ENCODE measurements at places on chromosomes 2 and 18.

DNA sequence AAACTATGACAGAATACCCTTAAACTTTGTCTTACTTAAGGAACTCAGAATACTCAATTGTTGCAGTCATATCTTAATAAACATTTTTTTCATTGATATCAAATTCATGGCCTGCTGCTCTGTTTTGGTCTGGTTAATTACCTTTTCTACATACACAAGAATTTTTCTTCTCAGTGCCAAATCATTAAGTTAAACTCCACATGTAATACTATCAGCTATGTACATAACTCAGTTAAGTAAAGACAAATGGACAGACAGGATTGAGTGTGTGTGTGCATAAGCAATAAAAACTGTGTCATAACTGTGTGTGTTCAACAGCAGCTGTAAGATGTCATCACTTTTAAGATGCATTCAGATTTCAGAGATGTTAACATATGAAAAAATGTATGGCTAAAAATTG is 34.4 kb downstream of the VRK2 start:
- no peak for DNase-seq

- no peak for DNase-seq
These were observed 377.1 kb downstream of the TNS1 start for GRCh38 chr2:217625557-217626169.

GRCh38 chr2:2086914-2087313 is 244.2 kb downstream of the MYT1L start:
- DNase-seq: no peak

GRCh38 chr18:31497836-31498573 is at the start of gene DSG2:
DSG2 (plus strand) TSS chr18:31498177; CDS start chr18:31498252, 75 bp downstream.
- peak; percentile 50 for DNase-seq

DNA sequence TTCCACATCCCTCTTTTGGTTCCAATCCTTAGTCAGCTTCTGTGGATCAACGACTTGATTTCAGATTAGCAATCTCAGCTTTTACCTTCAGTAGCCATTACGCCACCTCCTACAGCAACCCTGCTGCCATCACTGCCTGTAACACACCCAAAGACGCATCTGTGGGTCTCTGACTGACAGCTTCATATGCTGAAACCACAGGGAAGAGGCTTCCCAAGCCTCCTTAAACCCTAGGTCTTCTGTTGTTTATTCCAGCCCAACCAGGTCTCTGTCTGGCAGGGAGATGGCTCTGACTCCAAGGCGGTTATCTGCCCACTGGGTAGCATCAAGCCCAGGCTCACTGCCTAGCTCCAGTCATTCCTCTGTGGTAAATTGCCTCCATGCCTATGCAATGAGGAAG is 28.6 kb upstream of the TRIB2 start:
- DNase-seq: no peak

GRCh38 chr2:175309799-175310198 is 128.3 kb upstream of the ATP5MC3 start:
- DNase-seq: peak; percentile 10

GRCh38 chr18:63843008-63843407 is 44.5 kb upstream of the SERPINB2 start:
- no peak for DNase-seq

DNA sequence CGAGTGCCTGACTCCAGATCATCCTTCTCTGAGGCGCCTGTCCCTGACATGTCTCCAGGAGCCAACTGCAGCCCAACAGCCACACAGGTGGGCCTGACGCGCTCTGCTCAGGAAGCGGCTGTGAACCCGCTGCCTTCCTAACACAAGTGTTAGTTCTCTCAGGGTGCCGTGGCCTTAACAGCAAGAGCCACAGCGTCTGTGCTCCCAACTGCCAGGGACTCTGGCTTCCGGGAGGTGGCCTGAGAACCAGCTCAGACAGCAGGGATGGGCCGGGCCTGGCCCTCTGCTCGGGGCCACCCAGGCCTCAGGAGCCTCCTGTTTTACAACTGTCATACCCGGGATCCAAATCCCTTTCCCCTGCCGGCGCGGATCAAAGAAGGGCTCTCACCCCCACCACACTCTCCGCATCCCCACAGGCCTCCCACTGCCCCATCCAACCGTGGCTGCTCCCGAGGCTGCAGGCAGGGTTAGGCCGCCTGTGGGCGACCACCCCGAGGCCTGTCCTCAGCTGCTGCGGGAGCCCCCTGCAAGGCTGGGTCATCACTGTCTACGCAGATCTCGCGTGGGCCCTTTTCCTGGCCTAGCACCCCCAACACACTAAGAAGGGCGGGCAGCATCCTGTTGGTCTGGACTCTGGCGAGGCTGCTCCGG is 114.2 kb upstream of the ZNF236 start:
- no peak for DNase-seq

- DNase-seq: peak; percentile 39
These were observed 602 bp downstream of the SNX17 start for GRCh38 chr2:27370816-27371620.

GRCh38 chr2:109280804-109281203 is 151.8 kb downstream of the SH3RF3 start:
- DNase-seq: no peak

DNA sequence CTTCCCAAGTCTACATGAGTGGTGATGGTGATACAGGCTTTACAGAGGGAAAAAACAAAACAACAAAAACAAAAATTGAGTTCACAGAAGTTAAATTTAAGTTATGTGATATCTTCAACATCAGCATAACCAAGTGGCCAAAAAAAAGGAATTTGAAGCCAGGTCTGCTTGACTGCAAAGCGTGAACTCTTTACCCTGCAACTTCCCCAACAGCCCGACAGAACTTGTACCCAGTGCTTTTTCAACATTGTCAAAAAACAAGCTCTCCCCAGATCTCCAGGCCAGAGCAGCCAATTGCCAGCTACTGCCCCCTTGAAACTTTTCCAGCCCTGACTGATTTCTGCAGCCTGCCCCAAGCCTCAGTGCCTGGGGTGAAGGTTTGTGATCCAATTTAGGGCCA is 76.7 kb downstream of the RNF144A start:
- DNase-seq: no peak

- no peak for DNase-seq
These were observed 263.2 kb upstream of the CDH7 start for GRCh38 chr18:65487569-65487968.

DNA sequence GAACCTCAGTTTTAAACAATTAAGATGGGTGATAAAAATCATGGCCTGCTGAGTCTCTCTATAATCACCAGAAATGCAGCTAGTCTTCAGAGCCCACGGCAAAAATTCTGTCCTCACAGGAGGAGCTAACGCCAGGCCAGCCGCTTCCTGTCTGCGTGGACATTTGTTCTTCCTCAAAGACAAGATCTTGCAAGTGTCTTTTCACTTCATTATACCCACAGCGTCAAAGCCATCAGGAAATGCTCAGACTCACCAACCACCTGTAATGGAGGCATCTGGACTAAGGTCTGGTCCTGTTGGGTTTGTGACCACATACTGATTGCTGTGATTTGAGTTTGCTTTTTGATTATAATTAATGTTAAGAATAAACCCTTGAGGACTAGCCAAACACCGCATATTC is 473.8 kb upstream of the MC4R start:
- DNase-seq: no peak

GRCh38 chr2:48527226-48527885 is 2.6 kb upstream of the STON1 start:
- DNase-seq: no peak

- DNase-seq: no peak
These were observed 34.0 kb downstream of the MTHFD2 start for GRCh38 chr2:74232426-74232825.

DNA sequence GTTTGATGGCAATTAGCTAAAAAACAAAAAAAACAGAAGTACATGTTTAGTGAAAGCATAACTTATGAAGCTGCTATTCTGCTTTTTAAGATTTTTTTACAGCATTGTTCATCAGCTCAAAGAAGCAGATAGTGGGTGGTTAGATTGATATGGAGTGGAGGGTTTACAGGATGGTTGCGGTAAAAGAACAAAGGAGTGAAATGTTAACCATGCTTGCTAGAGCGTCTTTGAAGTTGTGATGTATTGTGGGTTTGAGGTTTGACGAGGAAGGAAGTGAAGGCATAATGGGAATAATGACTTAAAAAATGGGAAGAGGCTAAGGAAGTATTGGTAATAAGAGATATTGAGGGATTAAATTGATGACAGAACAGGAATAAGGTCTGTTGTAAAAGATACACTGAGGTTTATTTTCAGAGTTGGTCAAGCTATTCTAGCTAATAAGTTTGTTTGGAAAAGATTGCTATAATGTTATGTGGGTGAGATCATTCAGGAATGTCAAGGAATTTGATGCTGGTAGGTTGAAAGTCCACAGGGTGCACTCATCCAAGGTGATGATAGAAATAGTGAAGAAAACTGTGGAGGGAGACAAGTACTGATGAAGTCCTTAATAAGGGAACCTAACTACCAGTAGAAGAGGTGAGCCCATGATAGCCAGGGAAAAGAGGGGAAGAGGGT is 14.6 kb downstream of the SPOPL start:
- DNase-seq: peak; percentile 2

DNA sequence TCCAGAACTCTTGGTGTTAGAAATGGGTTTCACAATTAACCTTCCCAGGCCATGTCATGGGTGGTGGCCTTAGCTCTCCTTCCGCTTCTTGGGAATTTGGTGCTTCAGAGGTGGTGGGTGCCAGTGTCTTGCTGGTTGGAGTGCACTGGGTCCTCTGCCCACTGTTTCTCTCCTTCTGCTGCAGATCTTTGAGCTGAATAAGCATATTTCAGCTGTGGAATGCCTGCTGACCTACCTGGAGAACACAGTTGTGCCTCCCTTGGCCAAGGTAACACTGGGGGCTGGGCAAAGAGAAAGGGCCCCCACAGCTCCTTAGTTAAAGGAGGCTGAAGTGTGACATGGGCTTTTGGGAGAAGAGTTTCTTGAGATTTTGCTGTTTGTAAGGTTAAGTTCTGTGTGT is 32.0 kb upstream of the PRLH start:
- no peak for DNase-seq

GRCh38 chr2:232388324-232388891 is 9.9 kb downstream of the ALPP start:
- no peak for DNase-seq
